A549 treated with AZD2906 at 1 μM for 4 hours (cell line): ENCODE measurements at places on chromosomes 5 and 9. TPM values are rescaled to one million over a fixed set of nuclear protein-coding genes. Genes with fewer than 3 reads are reported as not detected.

ENTREP1 gene
- 0.74 to 0.80 TPM (median 0.78 TPM) in 5 replicates for total RNA-seq

PLAC8L1 gene
- total RNA-seq = 0.14 to 0.30 TPM in 2 of 5 replicates, not detected in the others

PWWP2A gene
- total RNA-seq = 8.4 to 12.4 TPM (median 9.5 TPM) in 5 replicates

PCDHGA5 gene
- total RNA-seq = 0.13 to 0.17 TPM (median 0.16 TPM) in 5 replicates

MZB1 gene
- total RNA-seq = 0.07 to 0.11 TPM (median 0.09 TPM) in 3 of 5 replicates, not detected in the others

COL27A1 gene
- 7.5 to 10.7 TPM (median 8.2 TPM) in 5 replicates for total RNA-seq

PCDHA9 gene
- total RNA-seq = 0.01 TPM in 2 of 5 replicates, not detected in the others

SPINK1 gene
- total RNA-seq = 0.68 to 1.9 TPM (median 1.1 TPM) in 5 replicates

MAMDC4 gene
- total RNA-seq = 1.5 to 4.6 TPM (median 3.8 TPM) in 5 replicates

AQP7 gene
- total RNA-seq = 0.25 to 0.53 TPM (median 0.32 TPM) in 5 replicates

EIF4E1B gene
- not detected in 5 replicates for total RNA-seq

HAVCR2 gene
- total RNA-seq = 0.17 to 0.62 TPM (median 0.24 TPM) in 5 replicates

NACC2 gene
- total RNA-seq = 28.9 to 38.1 TPM (median 35.5 TPM) in 5 replicates

TNPO1 gene
- total RNA-seq = 103 to 156 TPM (median 107 TPM) in 5 replicates

PRDM9 gene
- total RNA-seq = 0.02 TPM in 1 of 5 replicates, not detected in the others

OBP2B gene
- not detected in 5 replicates for total RNA-seq

TPPP gene
- 6.6 to 8.2 TPM (median 7.4 TPM) in 5 replicates for total RNA-seq

NEUROG1 gene
- not detected in 5 replicates for total RNA-seq

NUTM2G gene
- total RNA-seq = not detected in 5 replicates

PCDHB3 gene
- total RNA-seq = 0.02 to 0.03 TPM (median 0.02 TPM) in 3 of 5 replicates, not detected in the others

RECK gene
- 5.3 to 6.2 TPM (median 5.7 TPM) in 5 replicates for total RNA-seq

OR1B1 gene
- not detected in 5 replicates for total RNA-seq

DIRAS2 gene
- total RNA-seq = 0.01 TPM in 1 of 5 replicates, not detected in the others

ARAP3 gene
- 3.3 to 4.8 TPM (median 4.1 TPM) in 5 replicates for total RNA-seq

PPP2R2B gene
- 0.03 to 0.14 TPM (median 0.10 TPM) in 4 of 5 replicates, not detected in the other for total RNA-seq

ALDH1B1 gene
- total RNA-seq = 44.0 to 54.7 TPM (median 45.2 TPM) in 5 replicates

ANAPC2 gene
- total RNA-seq = 21.8 to 36.5 TPM (median 33.4 TPM) in 5 replicates

SPATA31D4 gene
- total RNA-seq = not detected in 5 replicates

SLC34A1 gene
- not detected in 5 replicates for total RNA-seq

SLC34A3 gene
- 0.03 to 0.15 TPM (median 0.10 TPM) in 4 of 5 replicates, not detected in the other for total RNA-seq

GRXCR2 gene
- not detected in 5 replicates for total RNA-seq

MCTP1 gene
- 7.3 to 9.5 TPM (median 9.1 TPM) in 5 replicates for total RNA-seq

GABRA1 gene
- not detected in 5 replicates for total RNA-seq

IFNA13 gene
- not detected in 5 replicates for total RNA-seq

REEP2 gene
- 5.8 to 8.2 TPM (median 7.1 TPM) in 5 replicates for total RNA-seq

OR1J2 gene
- 0.10 TPM in 1 of 5 replicates, not detected in the others for total RNA-seq

CNTNAP3B gene
- 14.4 to 18.0 TPM (median 15.0 TPM) in 5 replicates for total RNA-seq

INSL6 gene
- total RNA-seq = not detected in 5 replicates

RNF145 gene
- 124 to 138 TPM (median 129 TPM) in 5 replicates for total RNA-seq

NIM1K gene
- total RNA-seq = 0.08 to 0.50 TPM (median 0.24 TPM) in 5 replicates

KCNN2 gene
- total RNA-seq = 0.07 to 0.20 TPM (median 0.16 TPM) in 5 replicates

TMEM232 gene
- 0.10 to 0.34 TPM (median 0.27 TPM) in 4 of 5 replicates, not detected in the other for total RNA-seq

WNK2 gene
- total RNA-seq = 4.2 to 7.8 TPM (median 6.0 TPM) in 5 replicates

GPR151 gene
- not detected in 5 replicates for total RNA-seq

OTULINL gene
- 22.6 to 28.6 TPM (median 26.3 TPM) in 5 replicates for total RNA-seq

DMRT2 gene
- 0.03 to 0.10 TPM (median 0.08 TPM) in 3 of 5 replicates, not detected in the others for total RNA-seq

STC2 gene
- total RNA-seq = 33.4 to 49.1 TPM (median 35.8 TPM) in 5 replicates

PAEP gene
- total RNA-seq = 0.24 to 0.43 TPM (median 0.26 TPM) in 5 replicates

CCDC180 gene
- 0.26 to 0.58 TPM (median 0.35 TPM) in 5 replicates for total RNA-seq

PCDHGA6 gene
- 0.11 to 0.28 TPM (median 0.24 TPM) in 5 replicates for total RNA-seq

GRM6 gene
- not detected in 5 replicates for total RNA-seq

HMCN2 gene
- 0.01 to 0.13 TPM (median 0.09 TPM) in 5 replicates for total RNA-seq

PCDHB2 gene
- 2.6 to 5.2 TPM (median 3.4 TPM) in 5 replicates for total RNA-seq

CDH10 gene
- 0.05 to 0.20 TPM (median 0.08 TPM) in 5 replicates for total RNA-seq

IFNA21 gene
- not detected in 5 replicates for total RNA-seq

BASP1 gene
- total RNA-seq = 183 to 220 TPM (median 215 TPM) in 5 replicates

PCDHB4 gene
- 0.03 to 0.12 TPM (median 0.06 TPM) in 5 replicates for total RNA-seq

TNC gene
- 0.69 to 1.00 TPM (median 0.80 TPM) in 5 replicates for total RNA-seq

SLC36A2 gene
- not detected in 5 replicates for total RNA-seq

FGFR4 gene
- 17.5 to 24.2 TPM (median 21.4 TPM) in 5 replicates for total RNA-seq
